ENCODE measurements at places on chromosomes 11 and 22.

- DNase-seq = no peak
Observed at GRCh38 chr11:61145228-61146005, 15.8 kb downstream of the VPS37C start.

- no peak for DNase-seq
Observed at GRCh38 chr11:57936050-57936418, 87.6 kb upstream of the OR9Q1 start.

GRCh38 chr11:134045799-134046635 lies 22.9 kb upstream of the JAM3 start:
- DNase-seq = peak; percentile 79

DNA sequence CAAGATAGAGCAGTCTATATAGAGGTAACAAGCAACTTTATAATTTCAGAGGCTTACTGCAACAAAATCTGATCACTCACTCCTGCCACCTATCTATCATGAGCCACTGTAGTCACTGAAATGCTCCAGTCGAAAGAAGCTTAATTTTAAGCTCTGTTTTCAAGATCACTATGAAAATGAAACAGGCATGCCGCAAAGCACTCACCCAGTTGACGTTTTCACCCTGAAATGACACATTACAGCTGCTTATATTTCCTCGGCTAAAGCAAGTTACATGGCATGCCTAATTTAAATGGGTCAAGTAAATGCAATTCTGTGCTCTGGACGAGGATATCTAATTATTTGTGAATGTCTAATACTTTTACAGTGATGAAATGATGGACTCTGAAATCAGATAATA lies 616.3 kb downstream of the FAM181B start:
- DNase-seq = no peak

DNA sequence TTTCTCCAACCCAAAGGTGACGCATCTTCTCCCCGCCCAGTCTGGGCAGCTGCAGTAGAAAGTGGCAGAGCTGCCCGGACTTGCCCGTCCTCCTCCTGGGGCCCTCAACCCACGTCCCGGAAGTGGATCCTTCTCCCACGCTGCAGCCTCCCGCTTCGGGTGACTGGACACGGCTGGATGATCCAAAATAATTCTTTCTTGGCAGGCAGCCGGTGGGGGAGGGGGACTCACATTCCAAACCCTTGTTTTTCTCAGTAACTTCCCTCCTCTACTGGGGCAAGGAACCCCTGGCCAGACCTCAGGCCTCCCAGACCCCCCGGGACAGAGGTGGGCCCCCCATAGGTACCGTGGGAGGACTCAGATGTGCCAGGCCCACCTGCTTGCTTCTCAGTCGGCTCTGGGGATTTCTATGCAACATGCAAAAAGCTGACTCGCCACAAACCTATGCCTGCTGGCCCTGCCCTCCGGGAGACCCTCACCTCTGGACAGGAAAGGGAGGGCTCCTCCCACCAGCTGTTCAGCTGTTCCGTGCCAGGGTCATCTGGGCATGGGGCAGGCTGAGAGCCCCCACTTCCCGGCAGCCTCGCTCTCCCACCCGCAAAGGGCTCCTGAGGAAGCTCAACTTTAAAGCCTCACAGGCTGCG lies 1.4 kb downstream of the PLXNB2 start:
- DNase-seq = peak; percentile 67

DNA sequence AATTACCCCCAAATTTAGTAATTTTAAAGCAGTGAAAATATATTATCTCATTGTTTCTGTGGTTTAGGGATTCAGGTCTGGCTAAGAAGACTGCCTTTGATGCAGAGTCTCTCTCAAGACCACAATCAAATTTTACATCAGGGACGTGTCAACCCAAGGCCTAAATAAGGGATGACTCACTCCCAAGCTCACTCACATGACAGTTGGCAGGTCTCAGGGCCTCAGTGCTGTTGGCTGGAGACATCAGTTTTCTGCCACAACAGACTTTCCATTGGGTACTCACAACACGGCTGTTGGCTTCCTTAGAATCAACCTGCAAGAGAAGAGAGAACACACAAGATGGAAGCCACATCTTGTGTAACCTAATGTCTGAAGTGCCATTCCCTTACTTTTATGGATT lies 377.3 kb downstream of the FAM181B start:
- no peak for DNase-seq

Measured in BE2C (cell line).